ENCODE measurements at places on chromosomes 7 and 10.

GRCh38 chr7:90094030-90094429 lies 60.2 kb upstream of the STEAP1 start:
- no peak for DNase-seq

- no peak for DNase-seq
Measured at GRCh38 chr7:131895541-131896164, 339.2 kb upstream of the PODXL start.

DNA sequence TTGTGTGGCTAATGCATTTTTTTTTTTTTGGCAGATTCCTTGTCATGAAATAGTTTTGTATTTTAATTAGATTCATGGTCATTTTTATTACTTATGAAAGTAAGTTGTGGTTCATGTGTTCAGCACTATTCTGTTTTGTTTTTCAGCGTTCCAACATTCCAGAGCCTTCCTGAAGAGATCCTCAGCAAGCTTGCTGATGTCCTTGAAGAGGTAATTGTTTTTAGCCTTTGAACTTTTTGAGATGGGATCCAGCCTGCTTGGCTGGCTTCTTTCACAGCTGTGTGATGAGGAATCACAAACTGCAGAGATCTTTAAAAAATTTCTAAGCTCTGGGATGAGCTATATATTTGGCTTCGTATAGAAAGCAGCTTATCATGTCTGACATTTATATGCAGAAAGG lies 208.0 kb upstream of the CSTF2T start:
- DNase-seq: no peak

DNA sequence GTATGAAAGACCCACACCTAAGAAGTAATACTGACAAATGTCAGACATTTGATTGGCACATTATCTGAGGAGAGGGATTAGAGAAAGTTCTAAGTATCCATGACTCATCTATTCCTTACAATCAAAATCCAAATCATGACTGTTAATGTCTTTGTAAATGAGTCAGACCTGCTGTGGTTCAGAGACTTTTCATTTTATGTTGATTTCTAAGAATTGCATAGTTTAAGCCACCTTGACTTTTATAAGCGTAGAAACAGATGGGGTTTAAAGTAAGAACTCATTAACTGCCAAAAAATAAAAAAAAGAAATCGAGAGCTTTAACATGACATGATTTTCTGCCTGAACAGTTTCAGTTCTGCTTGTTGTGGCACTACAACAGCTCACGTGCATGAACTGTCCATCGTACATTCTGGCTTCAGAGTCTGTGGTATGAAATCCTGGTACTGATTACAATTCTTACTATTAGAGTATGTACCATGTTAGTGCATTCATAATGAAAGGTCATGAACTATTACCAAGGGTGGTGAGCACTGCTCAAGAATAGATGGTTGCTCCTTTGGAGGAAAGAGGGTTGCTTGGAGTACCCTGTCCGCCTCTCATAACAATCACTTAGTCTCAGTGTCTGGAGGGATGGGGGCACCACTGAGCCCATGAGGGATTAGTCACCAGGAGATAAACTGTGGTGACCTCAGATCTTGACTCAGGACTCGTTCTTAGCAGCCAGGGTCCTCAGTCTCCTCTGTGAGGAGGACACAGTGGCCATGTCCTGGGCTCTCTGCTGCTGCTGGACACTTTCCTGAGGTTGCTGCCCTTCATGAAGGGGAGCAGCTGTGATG lies 42.2 kb downstream of the ACSM6 start:
- DNase-seq: no peak

DNA sequence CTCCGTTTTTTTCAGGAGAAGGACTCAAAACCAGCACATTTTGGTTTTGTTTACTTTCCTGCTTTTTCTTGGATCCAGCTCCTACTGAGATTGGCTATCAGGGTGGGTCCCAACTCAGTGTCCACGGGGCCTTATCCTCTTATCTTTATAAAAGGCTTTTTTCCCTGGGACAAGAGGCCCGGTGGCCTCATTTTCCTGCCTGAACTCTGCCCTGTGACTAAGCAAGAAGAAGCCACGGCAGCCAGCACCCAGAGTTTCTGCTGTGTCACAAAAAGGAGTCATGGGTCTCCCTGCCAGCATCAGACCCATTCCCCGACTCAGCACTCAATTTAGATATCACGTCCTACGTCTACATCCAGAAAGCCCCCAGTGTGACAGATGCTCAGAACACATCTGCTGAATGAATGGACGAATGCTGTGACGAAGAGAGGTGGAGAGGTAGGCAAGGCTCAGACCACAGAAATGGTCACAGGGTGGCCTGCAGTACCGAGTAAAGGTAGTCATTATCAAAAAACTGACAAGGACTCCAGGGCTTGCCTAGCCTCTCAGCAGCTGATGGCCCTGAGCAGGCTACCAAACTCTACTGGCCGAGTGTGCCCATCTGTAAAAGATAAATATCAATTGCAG lies 16.7 kb downstream of the DLG5 start:
- no peak for DNase-seq

DNA sequence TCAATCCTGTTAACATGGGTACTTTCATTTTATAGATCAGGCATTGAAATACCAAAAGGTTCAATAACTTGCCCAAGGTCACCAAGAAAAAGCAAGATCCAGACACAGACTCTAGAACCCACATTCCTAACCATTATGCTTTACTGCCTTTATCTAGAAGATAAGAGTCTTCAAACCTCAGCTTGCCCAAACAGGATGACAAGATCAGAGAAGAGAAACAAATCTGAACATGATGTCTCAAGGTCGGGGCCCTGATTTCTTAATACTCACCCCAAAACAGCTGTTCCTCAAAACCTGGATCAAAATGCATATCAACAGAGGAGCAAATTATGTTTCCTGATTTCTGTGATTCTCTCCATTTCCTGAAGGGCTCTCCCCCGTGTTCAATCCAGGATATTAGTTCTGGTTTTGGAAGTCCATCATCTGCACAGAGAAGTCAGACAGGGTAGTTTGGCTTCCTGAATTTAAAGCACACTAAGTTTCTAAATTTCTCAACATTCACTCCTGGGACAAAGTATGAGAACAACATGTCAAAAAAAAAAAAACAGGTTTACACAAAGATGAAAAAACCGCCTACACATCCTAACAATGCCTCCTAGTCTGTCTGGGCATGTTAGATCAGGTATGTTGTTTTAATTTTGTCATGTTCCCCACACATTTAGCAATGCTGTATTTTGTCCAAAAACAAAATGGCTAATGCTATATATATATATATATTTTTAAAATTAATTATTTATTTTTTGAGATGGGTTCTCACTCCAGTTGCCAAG lies 16.2 kb downstream of the ZNF786 start:
- DNase-seq: no peak

DNA sequence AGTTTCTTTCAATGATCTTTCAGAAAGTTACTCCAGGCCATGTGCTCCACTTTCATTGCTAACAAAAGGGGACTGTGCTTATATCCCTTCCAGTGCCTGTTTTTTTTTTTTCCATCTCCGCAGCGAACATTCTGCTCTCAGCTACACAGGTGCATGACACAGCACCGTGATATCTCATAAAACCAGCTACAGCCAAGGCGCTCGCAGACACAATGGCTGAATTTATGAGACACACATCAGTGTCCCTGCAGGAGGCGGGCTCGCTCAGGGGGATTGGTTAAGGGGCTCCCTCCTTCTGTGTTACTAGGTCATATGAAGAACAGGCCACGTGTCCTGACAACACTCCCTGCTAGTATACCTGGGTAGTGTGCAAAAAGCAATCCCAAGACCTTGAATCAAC lies 245.5 kb downstream of the SKAP2 start:
- DNase-seq: no peak

GRCh38 chr7:130070861-130071622 lies 708 bp downstream of the KLHDC10 start:
- no peak for DNase-seq

- DNase-seq: no peak
Measured at GRCh38 chr7:107047902-107048782, 3.6 kb downstream of the PRKAR2B start.

GRCh38 chr7:45975367-45975766 lies 54.3 kb upstream of the IGFBP3 start:
- DNase-seq: no peak

DNA sequence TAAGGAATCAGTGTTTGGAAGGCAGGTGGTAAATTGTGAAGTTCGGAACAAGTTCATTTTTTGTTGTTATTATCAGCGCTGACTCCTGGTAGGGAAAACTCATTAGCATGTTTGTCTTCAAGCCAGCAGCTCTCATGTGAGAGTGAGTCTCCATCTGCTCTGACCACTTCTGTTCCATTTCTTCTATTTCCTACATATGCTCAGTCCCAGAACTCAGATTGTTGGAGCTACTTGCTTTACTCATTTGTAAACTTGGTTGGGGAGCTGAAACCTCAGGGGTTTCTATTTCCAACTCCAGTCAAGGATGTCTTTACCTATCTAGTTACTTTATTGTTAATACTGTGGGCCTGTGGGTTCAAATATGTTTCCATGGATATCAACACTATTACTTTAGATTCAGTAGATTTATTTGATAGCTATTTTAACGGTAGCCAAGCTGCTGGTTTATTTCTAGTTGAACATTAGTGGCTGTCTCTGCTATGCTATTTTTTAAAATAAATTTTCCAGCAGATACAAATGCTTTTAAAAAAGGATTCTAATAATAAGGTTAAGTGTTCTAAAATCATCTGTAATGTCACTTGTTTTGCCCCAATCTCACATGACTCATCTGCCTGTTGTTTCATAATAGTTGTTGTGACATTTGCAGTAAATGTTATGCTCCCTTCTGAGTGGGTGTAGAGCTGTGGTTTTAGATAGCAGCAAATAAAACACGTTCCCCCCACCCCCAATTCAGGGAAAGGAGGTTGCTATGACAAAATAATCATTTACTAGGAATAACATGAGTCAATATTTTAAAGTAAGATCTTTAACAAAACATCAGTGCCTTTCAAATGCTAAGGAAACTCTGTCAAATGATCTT lies 143.3 kb downstream of the HDAC9 start:
- peak; percentile 55 for DNase-seq

Measured in AML-193 (cell line).